ENCODE measurements at places on chromosomes 6 and 20.
A peak's percentile ranks its signal among the peaks of the same experiment; 100 is the strongest.

GRCh38 chr20:43065299-43065698 lies 124.4 kb downstream of the PTPRT start:
- no peak for DNase-seq

GRCh38 chr6:111399626-111400025 lies 83.4 kb downstream of the REV3L start:
- no peak for DNase-seq

GRCh38 chr6:106413016-106413415 lies 52.5 kb downstream of the CRYBG1 start:
- no peak for DNase-seq

- no peak for DNase-seq
Measured at GRCh38 chr6:113723182-113723581, 134.0 kb upstream of the MARCKS start.

GRCh38 chr6:31453259-31453658 lies 44.7 kb upstream of the MICB start:
- DNase-seq = no peak

DNA sequence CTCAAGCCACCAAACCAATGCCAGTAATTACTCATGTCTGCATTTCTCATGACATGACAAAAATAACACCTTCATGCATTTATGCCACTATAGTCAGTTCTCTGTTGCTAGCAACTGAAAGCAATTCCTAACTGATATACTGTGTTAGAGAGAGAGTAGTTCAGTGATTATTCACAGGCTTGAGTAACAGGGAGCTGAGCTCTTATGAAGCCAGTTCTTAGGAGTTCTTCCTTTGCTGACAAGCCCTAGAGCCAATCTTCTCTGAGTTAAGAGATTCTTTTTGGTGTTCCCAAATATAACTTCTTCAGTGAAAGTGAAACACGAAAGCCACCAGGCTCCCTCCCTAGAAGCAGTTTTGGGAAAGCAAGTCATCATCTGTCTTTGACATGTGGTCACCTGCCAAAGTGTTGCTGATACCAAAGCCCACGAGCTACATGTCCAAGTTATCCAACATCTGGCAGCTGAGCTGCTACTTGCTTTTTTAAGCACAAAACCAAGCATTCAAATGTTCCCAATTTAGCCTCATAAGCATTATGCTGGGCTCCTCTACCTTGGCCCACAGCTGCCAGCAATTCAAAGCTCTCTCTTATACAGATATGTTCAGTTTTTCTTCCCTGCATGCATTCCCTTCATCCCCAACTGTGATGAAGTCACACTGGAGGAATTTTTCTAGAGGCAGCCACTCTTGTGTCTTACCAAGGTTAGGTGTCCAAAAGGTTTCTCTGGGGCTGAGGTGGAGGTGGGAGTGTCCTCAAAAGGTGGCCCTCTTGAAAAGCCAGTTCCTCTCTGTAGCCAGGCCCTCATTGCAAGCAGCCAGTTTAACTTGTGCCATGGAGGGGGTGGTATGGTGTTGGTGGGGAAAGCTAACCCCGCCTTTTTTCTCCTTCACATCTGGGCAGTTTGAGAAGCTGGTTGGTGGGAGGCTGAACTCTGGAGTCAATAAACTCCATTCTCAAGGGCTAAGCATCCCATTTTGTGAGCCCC lies 92.7 kb upstream of the ARMC2 start:
- DNase-seq = peak; percentile 20

GRCh38 chr6:17292600-17293133 lies 11.5 kb downstream of the RBM24 start:
- no peak for DNase-seq

GRCh38 chr6:69005199-69005598 lies 370.1 kb downstream of the ADGRB3 start:
- DNase-seq = peak; percentile 13

GRCh38 chr20:37295001-37295400 lies 5.5 kb downstream of the MANBAL start:
- peak; percentile 98 for DNase-seq

- DNase-seq = peak; percentile 95
Measured at GRCh38 chr6:121794630-121795029, 359.2 kb downstream of the GJA1 start.

- peak; percentile 3 for DNase-seq
Measured at GRCh38 chr6:47967843-47968242, 143.2 kb downstream of the PTCHD4 start.

DNA sequence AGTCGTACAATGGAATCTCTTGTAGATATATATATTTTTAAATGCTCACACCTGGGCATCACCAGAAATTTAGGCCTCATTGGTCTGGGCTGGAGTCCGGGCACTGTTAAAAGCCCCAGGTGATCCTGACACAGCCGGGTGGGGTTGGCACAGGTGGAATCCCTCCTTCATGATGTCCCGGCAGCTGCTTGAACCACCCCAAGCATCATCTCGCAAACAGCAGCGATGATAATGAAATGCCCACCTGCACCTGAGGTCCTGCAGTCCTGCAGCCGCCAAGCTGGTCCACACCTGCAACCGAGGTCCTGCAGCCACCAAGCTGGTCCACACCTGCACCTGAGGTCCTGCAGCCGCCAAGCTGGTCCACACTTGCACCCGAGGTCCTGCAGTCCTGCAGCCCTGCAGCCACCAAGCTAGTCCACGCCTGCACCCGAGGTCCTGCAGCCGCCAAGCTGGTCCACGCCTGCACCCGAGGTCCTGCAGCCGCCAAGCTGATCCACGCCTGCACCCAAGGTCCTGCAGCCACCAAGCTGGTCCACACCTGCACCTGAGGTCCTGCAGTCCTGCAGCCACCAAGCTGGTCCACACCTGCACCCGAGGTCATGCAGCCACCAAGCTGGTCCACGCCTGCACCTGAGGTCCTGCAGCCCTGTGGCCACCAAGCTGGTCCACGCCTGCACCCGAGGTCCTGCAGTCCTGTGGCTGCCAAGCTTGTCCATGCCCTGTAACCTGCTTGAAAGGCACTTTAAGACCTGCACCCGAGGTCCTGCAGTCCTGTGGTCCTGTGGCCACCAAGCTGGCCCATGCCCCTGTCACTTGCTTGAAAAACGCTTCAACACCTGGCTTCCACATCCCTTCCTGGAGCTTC lies 261.2 kb downstream of the DLL1 start:
- DNase-seq = no peak

DNA sequence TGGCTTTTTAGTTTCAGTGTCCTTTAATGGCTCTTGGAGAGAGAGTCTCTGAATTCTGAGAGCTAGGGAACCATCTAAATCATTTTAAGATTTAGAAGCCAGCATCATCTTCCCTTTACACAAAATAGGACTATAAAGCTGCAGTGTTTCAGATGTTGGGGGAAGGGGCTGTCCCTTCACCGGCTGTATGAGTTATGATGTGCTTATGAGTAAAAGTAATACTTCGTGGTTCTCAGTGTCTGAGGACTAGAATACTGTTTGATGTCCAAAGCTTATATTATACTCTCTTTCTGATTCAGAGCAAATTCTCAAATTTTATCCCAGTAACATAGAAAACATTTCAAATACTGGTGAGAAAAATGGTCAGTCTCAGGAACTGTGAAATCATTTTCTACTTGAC lies 63.5 kb upstream of the FAM8A1 start:
- no peak for DNase-seq

- DNase-seq = no peak
Measured at GRCh38 chr6:87687296-87687695, 14.7 kb downstream of the AKIRIN2 start.

DNA sequence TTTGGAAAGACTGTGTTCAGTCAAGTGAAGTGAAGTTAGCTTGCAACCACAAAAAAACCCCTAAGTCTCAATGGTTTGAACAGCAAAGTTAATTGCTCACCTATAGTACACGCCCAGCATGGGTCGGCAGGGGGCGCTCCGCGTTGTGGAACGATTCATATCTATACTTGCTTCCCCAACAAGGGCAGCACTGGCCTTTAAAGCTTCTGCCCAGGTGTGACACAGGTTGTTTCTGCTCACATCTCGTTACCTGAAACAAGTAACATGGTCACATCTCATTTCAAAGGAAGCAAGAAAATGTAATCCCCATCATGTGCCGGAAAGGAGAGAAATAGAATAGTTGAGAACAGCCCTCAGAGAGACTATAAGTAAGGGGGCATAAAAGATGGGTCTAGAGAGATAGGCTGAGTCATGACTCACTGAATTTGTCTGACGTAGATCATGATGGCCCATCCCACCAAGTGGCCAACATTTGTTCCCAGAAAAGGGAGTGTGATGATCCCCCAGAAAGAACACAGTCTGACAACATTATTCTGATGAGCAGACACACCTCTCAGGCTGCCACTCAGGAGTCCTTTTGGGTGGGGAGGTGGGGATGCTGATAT lies 29.0 kb downstream of the HNF4A start:
- peak; percentile 47 for DNase-seq
